HT-29 (cell line): ENCODE measurements at places on chromosomes 6 and 20. TPM values are rescaled to one million over a fixed set of nuclear protein-coding genes. Genes with fewer than 3 reads are reported as not detected.
A peak's percentile ranks its signal among the peaks of the same experiment; 100 is the strongest.

DNA sequence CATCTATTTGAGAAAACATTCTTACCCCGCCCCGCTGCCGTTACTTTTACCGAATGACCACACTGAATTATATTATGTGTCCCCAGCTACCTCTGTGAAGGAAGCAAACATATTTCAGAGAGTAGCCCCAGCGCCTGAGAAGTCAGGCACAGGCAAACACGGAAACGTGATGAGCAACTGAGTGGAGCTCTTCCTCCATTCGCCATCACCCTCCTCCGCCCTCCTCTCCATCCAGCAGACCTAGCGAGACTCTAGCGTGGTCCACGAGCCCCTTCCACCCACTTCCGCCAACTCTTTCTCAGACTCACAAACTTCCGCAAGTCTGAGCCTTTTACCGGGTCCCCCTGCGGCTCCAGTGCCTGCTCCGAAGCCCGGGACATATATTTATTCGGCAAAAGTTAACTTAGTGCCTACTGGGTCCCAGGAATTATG lies 582 bp downstream of the SNRPB start:
- DNase-seq: peak; percentile 41

The CD83 gene
- total RNA-seq: 0.73 and 0.99 TPM in 2 replicates

DNA sequence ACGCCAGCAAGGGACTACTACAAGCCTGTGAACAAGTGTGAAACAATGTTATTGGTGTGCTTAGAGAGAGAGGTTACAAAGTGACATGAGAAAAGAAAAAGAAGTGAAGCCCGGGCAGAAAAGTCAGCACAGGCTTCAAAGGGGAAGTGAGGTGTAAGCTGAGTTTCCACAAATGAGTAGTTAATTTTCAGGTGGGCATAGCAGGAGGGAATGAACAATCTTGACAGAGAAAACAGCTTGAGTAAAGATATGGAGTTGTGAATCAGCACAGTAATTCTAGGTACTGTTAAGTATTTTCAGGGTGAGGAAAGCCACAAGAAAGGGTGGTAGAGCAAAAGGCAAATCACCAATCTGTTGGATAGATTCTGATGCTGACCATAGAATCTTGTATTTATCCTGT lies 4.3 kb downstream of the KCNQ5 start:
- DNase-seq: no peak

DNA sequence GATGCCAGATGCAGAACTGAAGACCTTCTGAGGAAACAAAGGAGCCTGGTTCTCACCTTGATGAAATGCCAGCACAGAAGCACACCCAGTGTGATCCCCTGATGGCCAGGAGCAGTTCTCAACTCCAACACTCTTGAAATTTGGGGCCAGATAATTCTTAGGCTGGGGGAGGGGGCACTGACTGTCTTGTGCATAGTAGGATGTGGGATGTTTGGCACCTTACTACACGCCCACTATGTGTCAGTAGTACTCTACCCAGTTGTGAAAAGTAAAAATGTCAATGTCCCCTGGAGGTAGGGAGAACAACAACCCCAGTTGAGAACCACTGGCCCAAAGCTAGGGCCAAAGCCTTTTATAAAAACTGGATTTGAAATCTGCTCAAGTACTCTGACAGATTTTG lies 398.3 kb upstream of the ARID1B start:
- no peak for DNase-seq

- DNase-seq: no peak
Measured at GRCh38 chr6:126664271-126664670, 324.4 kb downstream of the CENPW start.

DNA sequence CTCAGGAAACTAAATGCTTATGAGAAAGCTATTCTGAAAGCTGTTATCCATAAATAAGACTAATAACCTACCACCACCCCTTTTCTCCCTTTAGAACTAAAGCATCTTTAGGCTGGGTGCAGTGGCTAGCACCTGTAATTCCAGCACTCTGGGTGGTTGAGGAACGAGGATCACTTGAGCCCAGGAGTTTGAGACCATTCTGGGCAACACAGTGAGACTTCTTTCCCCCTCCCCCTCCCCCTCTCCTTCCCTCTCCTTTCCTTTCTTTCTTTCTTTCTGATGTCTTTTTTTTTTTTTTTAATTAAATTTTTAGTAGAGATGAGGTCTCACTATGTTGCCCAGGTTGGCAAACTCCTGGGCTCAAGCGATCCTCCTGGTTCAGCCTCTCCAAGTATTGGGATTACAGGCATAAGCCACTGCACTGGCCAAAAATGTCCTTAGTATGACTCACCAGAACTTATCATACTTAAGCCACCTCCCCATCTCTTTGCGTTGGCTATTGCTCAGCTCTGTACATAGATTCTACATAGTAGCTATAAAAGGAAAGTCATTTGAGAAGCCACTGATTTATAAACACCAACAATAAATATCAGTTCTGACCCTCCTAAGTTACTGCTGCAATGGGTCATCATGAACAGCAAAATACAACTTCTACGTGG lies 54.8 kb upstream of the SPDEF start:
- peak; percentile 32 for DNase-seq

The COL21A1 gene
- total RNA-seq: 0.18 TPM in 1 of 2 replicates, not detected in the other

GRCh38 chr6:65259059-65259458 lies 448.0 kb downstream of the EYS start:
- DNase-seq: peak; percentile 44

The SASH1 gene
- total RNA-seq: 8.9 and 10.2 TPM in 2 replicates

- DNase-seq: no peak
Measured at GRCh38 chr6:13026557-13026956, 301.8 kb downstream of the TBC1D7 start.

GRCh38 chr6:41976794-41977484 lies 35.3 kb upstream of the CCND3 start:
- DNase-seq: no peak

DNA sequence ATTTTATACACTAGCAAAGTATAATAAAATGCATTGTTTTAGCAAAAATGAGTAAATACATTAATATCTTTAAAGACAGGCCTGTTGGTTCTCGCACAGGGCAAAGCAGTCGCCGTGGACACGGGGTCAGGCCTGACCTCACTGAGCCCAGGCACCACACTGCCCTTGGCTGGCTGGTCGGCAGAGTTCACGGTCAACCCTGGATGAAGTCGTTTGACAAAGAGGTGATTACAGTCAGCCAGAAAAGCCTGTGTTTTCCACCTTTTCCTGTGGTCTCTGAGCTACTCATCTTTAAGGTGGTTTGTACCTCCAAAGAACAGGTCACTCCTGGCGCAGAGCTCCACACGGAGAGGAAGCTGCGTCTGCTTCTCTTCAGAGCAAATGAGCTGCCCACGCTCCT lies 191.5 kb downstream of the DLL1 start:
- no peak for DNase-seq

DNA sequence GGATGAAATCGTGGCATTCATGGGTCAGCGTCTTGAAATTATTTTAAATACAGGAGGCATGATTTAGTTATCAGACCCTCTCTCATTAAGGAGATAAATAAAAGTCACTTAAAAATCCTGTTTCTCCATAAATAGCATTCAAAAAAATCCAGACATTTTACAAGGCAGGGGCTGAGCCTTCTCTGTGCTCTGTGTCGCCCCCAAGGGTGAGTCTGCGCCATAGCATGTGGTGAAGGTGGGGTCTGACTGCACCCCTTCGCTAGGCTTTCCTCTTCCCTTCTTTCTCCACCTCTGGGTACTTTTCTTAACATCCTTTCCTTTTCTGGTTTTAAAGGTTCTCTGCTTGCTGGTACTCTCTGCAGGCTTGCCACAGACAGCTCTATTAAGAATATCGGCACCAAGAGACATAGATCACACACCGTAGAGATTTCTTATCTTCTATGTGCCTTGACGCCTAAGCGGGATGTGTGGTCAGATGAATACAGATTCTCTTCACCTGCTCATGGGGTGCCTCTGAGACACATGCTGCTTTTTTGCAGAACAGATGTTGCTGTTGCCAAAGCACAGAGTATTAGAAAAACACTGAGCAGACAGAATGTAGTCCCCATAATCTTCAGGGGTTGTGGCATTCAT lies 20.1 kb upstream of the FAM209A start:
- peak; percentile 12 for DNase-seq

- no peak for DNase-seq
Measured at GRCh38 chr6:38195113-38195635, 375.6 kb downstream of the ZFAND3 start.

The ANKEF1 gene
- 4.6 and 6.8 TPM in 2 replicates for total RNA-seq

GRCh38 chr6:168584249-168584648 lies 143.3 kb downstream of the SMOC2 start:
- no peak for DNase-seq

The TMEM30A gene
- 32.3 and 33.6 TPM in 2 replicates for total RNA-seq

The HLA-DRA gene
- not detected in 2 replicates for total RNA-seq
